ENCODE measurements at places on chromosomes 6 and 20.

DNA sequence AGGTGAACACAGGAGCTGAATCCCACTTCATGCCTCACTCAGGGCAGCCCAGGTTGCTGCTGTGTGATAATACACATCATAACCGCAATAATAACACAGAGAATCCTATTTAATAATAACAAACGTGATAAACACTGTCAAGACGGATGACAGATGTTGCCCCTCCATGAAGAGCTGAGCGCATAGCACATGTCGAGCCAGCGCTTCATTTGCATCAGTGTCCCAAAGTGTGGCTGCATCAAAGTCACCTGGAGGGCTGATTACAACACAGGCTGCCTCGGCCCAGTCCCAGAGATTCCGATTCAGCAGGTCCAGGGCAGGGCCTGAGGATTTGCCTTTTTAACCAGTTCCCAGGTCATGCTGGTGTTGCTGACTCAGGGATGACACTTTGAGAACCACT lies 198.5 kb downstream of the QKI start:
- no peak for DNase-seq

GRCh38 chr6:37822851-37823682 lies 3.5 kb downstream of the ZFAND3 start:
- DNase-seq: no peak

DNA sequence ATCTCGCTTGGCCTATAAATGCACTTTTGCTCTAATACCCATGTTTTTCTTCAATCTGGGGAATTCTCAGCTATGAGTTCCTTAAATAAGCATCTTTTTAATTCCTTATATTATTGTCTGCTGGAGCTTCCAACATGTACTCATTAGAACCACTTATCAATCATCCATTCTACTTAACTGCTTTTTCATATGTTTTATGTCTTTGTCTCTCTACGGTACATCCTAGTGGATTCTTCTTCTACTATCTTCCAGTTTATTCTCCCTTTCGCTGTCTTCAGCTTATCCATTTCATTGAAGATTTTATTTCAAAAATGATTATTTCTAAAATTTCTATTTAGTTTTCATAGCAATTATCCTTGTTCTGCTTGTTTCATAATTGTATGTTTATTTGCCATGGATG lies 12.4 kb upstream of the ZSCAN16 start:
- no peak for DNase-seq

- no peak for DNase-seq
Observed at GRCh38 chr20:2172305-2173175, 70.9 kb downstream of the STK35 start.

GRCh38 chr6:11586536-11586935 lies 49.0 kb downstream of the TMEM170B start:
- peak; percentile 88 for DNase-seq

- DNase-seq: no peak
Observed at GRCh38 chr6:69668916-69669315, 127.9 kb downstream of the LMBRD1 start.

DNA sequence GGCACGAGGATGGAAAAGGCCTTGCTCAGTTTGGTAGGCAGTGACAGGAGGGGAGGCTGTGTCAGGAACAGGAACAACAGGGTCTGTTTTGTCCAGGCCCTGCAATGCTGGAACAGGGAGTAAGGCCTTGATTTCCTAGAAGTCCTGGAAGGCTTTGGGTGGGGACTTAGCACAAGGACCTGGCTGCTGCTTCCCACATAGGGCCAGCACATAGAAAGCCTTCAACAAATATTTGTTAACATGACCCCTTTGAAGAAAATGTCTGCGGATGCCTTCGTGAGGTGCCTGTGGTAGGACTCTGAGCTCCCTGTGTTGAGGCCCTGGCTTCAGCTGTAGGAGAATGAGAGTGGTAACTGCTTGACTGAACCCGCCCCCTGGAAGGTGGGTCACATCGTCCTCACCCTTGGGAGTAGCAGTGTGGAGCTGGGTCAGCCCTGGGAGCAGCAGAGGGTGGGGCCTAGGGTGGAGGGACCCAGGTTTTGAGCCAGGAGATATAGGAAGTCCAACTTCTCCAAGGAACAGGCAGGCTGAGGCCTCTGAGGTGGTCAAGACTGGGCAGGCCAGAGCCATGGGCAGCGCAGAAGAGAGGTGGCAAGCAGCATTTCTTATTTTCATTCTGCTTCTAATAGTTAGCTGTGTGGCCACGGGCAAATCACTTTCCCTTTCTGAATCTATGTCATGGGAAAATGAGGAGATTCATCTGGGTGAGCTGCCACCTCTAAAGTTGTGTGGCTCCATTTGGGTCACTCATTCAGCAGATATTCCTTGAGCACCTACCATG lies 50.0 kb downstream of the CNBD2 start:
- DNase-seq: no peak

GRCh38 chr6:110529355-110529754 lies 52.9 kb upstream of the SLC22A16 start:
- no peak for DNase-seq

GRCh38 chr6:51790946-51791345 lies 296.5 kb downstream of the PKHD1 start:
- no peak for DNase-seq

DNA sequence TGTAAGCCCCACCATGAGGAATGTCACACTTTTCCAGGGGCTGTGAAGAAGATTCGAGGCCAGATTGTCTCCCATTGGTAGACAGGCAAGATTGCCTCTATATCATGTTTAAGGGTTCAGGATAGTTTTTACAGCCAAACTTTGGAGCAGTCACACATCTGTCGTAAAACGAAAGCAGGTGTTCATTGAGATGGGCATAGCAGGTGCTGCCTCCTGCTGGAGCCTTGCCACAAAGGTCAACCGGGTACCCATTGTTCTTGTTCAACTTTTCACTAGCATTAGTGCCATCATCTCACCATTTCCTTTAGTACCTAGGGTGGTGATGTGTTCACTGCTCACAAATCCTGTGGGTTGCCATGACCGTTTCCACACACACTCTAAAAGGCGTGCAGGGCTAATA lies 198.3 kb downstream of the HTR1B start:
- DNase-seq: no peak

DNA sequence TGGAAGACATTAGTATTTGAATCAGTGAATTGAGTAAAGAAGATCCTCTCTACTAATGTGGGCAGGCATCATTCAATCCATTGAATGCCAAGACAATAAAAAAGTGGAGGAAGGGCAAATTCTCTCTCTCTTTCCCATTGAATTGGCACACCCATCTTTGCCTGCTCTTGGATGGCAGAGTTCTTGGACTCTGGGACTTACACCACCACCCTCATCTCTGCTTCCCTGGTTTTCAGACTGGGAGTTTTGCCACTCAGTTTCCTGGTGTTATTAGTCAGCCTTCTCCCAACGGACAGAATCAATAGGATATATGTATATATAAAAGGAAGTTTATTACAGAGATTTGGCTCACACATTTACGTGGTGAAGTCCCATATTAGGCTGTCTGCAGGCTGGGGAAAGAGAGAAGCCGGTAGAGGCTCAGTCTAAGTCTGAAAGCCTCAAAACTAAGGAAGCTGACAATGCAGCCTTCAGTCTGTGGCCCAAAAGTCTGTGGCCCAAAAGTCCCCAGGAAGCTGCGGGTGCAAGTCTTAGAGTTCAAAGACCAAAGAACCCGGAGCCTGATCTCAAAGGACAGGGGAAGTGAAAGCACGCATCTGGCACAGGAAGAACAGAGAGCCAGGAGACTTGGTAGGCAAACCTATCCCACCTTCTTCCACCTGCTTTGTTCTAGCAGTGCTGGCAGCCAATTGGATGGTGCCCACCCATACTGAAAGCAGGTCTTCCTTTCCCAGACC lies 64.4 kb downstream of the SMPDL3A start:
- no peak for DNase-seq

- no peak for DNase-seq
Observed at GRCh38 chr6:134902074-134902861, 47.6 kb downstream of the ALDH8A1 start.

- no peak for DNase-seq
Observed at GRCh38 chr6:121614115-121614514, 178.7 kb downstream of the GJA1 start.

- peak; percentile 80 for DNase-seq
Observed at GRCh38 chr6:166556863-166557322, 29.6 kb downstream of the RAMACL start.

- DNase-seq: no peak
Observed at GRCh38 chr6:120876424-120876823, 457.9 kb downstream of the TBC1D32 start.

DNA sequence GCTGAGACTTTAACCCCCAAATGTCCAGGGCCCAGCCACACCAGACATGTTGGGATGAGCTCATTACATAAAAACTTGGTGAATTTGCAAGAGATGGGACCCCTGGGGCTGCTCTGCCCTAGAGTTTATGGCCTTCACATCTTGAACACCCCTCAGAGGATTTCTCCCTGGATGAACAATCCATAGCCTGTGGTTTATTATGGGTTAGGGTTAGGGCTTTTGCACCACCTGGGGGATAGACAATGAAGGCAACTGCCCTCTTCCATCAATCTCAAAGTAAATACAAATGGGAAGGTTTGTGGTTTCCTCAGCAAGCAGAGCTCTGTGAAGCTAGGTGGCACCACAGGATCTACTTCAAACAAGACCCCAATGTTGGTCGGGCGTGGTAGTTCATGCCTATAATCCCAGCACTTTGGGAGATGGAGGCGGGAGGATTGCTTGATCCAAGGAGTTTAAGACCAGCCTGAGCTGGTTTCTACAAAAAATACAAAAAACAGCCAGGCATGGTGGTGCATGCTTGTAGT lies 17.4 kb downstream of the SPINT3 start:
- no peak for DNase-seq

DNA sequence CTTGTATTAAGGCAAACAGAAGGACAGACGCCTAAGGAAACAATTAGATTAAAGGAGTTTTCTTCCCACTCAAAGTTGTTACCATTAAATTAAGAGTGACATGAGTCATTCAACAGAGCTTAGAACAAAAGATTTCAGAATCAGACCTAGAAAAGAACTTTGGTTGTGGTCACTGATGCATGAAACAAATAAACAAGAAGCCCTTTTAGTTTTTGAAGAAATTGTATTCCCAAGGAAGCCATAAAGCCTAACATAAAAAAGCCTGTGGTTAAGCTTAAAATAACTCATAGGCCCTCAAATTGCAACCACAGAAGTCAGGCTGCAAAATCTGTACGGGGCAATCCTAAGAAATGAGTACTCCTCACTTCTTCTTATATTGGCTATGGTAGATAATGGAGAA lies 17.9 kb upstream of the TRIM26 start:
- no peak for DNase-seq

- no peak for DNase-seq
Observed at GRCh38 chr6:107154801-107155160, 39.5 kb upstream of the BEND3 start.

DNA sequence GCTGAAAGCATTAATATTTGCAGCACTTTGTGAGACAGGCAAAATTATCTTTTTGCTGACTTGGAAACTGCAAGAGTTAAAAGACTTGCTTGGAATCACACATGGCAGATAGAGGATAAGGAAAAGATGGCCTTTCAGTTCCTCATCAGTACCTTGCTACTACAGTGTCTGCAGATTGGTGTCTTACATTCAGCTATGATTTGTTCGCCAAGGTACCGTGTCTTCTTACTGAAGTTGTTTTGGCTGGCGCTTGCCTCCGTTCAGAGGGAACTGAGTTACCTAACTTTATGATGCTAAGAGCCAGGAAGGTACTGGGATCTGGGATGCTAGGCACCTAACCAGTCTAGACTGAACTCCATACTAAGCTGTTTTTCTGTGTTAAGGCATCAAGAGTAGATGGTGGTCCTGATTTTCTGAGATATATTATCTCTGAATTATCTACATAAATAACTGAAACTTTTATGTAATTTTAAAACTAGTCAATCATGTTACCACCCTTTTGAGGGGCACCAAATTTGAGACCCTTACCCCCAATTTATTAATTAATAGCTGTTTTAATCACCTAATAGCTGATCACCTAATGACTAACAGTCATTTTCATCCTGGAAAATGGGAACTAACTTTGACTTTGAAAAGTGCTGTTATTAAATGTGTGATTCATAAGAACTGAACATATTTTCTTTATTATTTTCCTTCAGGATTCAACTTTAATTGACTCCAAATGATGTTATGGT lies 2.5 kb downstream of the WTAP start:
- DNase-seq: no peak

DNA sequence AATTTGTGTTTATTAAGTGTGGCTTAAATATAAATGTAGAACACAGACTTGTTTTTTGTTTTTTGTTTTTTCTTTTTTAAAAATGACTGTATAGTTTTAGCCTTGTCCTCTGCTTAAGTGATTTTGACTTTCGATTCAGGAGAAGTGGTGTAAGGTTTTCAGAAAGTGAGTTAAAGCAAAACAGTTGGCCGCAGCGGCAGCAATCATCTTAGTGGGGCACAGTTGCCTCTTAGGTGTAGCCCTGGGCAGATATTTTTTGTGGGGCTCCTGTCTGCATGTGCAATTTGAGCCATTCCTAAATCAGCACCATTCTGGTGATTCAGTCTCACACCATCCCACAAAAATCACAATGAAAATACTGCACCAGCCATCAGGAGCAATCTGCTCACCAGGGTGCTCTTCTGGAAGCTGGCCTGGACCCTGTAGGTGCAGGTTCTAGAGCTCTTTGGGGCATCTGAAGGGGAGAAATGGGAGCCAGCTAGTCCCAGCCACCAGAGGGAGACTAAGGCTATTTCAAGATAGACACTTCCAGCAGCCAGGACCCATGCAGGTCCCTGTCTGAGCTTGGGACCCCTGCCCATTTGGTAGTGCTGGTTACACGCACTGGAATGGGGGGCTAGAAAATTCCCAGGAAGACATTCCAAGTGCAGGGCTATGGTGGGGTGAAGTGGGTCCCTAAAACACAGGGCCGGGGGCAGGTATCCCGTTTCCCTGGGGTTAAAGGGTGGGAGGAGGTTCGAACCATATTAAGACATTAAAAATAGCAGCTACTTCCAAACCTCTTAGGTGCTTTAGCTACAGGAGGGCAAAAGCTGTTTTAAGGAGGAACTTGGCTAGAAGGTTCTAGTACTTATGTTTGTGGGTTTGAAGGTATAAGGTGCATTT lies 156.6 kb downstream of the NFATC2 start:
- DNase-seq: peak; percentile 24

GRCh38 chr6:88442737-88443136 lies 276.6 kb upstream of the CNR1 start:
- DNase-seq: no peak

GRCh38 chr6:170124836-170125235 lies 166.0 kb downstream of the DLL1 start:
- DNase-seq: no peak

GRCh38 chr6:104527311-104527710 lies 332.4 kb downstream of the HACE1 start:
- no peak for DNase-seq

GRCh38 chr6:25026723-25027122 lies 91.0 kb upstream of the RIPOR2 start:
- no peak for DNase-seq

- no peak for DNase-seq
Observed at GRCh38 chr20:12821249-12821648, 187.5 kb upstream of the SPTLC3 start.

GRCh38 chr6:146901940-146902816 lies 302.0 kb upstream of the STXBP5 start:
- no peak for DNase-seq

- DNase-seq: no peak
Observed at GRCh38 chr20:37669062-37669772, 24.6 kb upstream of the CTNNBL1 start.
